ENCODE measurements at places on chromosomes 1 and 21.

- DNase-seq = no peak
Measured at GRCh38 chr21:17607684-17608083, 5.0 kb downstream of the BTG3 start.

DNA sequence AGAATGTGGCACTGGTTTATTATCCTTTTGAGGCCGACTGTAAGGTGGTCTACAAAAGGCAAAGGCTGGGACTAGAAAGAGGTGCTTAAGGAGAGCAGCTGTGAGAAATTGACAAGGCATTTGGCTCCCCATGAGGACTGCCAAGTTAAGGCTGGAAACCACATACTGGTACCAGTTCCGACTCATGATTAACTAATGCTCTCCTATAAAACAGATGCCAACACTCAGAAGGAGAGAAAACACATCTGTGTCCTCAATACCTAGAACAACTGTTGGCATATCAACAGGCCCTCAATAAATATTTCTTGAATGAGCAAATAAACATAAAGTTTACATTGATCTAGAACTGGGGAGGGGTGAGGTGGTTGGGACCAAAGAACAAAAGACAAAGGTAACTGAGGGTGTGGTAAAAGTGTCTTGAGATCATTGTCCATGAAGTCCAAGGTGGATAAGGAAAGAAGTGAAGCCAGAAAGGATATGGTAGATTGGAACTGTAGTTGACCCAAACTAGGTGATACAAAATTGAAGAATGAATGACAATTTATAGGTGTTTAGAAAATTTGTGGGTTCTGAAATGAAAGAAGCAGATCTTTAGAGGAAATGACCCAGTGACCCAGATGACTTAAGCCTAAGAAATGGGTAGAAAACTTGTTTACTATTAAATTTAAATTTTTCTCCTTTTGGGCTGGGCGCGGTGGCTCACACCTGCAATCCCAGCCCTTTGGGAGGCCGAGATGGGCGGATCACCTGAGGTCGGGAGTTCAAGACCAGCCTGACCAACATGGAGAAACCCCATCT lies 16.9 kb upstream of the MCL1 start:
- DNase-seq = peak; percentile 80

- DNase-seq = no peak
Measured at GRCh38 chr1:7331926-7332535, 439.1 kb upstream of the VAMP3 start.

DNA sequence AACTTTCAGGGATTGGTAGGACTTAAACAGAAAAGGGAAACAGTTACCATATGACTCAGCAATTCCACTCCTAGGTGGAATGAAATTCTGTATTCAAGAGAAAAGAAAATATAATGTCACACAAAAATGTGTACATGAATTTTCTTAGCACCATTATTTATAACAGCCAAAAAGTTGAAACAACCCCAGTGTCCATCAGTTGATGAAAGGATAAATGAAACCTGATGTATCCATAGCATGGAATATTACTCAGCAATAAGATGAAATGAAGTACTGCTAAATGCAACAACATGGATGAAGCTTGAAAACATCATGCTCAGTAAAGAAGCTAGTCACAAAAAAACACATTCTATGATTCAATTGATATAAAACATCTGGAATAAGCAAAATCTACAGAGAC lies 15.5 kb downstream of the EEIG2 start:
- DNase-seq = no peak

GRCh38 chr1:196684476-196684875 lies 32.6 kb downstream of the CFH start:
- DNase-seq = no peak

GRCh38 chr1:167462341-167462740 lies 56.0 kb downstream of the CD247 start:
- no peak for DNase-seq

GRCh38 chr1:173149887-173150286 lies 57.2 kb downstream of the TNFSF4 start:
- peak; percentile 45 for DNase-seq

DNA sequence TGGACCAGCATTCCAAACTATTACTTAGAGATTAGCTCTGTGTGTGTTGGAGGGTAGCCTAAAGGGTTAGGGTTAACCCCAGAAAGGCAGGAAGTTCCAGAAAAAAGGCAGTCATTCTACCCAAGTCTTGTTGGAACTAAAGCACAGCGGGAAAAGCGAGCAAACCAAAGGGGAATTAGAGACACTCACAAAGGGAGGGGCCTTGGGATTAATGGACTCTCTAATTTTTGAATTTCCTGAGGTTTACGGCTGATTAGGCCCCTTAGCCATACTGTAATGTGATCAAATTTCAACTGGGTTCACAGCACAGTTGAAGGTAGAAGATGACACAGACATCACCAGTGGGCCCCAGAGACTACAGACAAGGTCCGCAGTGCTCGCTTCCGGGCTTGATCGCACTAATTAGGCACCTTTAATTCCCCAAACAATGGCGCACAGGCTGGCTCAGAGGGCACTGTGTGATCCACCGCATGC lies 28.3 kb downstream of the CAPZB start:
- no peak for DNase-seq

- DNase-seq = peak; percentile 52
Measured at GRCh38 chr1:45097944-45098343, 85.9 kb downstream of the UROD start.

DNA sequence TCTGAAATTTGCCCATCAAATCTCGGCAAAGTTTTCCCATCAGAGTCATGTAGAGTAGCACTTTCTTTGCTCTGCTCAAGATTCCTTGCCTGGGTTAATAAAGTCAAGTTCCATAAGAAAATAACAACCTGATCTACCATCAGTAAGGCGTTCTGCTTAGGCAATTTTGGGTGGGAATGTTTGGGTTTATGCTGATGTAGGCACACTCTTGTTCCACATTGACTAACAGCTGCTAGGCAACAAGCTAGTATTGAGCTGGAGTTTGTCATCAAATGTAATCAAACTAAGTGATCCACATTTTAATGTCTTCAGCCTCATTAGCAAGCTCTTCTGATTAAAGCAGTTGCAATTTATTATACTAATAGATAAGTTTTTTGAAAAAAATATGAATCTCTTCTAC lies 12.1 kb upstream of the HMCN1 start:
- DNase-seq = no peak

- peak; percentile 63 for DNase-seq
Measured at GRCh38 chr1:158285756-158286241, 3.9 kb upstream of the CD1C start.

DNA sequence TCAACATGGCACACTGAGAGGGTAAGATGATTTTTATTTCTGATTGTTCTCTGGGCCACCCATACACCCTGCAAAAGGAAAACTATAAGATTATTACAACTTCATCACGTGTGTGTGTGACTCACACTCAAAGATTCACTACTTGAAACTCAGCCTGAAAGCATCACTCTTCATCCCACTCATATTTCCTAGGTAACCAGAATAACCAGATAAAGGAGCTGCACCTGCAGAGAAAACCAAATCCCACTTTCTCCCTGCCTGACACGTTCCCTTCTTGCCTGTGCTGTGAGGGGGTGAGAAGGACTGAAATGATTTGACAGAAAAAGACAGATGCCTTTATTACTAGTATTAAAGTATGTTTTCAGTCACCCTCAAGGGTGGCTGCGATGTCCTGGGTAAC lies 131.6 kb downstream of the TGFBR3 start:
- DNase-seq = peak; percentile 58

DNA sequence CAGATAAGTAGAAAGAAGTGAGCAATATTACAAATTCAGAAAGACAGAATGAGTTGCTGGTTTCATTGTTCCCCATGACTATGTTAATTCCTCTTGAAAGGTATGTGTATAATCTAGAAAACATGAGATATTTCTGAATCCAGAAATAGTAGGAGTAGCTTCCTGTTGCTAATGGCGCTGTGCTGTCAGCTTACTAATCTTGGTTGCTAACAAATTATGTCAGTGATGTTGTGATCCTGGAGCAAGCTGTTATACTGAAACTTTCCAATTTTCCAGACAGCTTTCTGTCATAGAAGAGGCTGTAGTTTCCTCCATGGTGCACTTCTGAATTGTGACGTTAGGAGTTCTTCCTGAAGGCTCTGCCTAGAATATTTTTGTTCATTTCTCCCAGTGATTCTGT lies 372.3 kb downstream of the USP25 start:
- no peak for DNase-seq

DNA sequence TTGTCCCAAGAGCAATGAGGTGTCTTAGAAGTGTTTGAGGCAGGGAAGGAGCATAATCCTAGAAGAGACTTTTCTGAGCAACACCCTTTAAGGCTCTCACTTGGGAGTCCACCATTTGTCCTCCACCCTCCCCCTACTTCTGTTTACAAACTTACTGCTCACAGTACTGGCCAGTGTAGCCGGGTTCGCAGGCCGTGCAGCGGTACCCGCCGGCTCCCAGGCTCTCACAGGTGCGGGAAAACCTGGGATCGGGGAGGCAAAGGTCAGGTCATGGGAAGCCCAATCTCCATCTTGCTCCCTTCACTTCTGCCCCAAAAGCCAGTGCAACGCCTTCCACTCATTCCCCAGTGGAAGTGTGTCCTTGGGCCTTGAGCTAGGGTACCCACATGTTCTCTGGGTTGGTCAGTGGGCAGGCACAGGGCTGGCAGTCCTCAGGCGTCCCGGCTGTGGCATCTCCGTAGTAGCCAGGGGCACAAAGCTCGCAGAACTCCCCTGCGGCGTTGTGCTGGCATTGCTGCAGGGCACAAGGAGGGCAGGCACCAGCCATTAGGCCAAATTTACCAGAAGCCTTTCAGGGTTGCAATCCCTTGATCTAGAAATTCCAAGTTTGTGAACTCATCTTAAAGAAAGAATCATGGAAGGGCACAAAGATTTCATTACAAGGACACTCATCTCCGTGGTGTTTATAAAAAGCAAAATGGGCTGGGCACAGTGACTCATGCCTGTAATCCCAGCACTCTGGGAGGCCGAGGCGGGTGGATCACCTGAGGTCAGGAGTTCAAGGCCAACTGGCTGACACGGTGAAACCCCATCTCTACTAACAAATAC lies 49.8 kb downstream of the LDLRAD2 start:
- peak; percentile 77 for DNase-seq

DNA sequence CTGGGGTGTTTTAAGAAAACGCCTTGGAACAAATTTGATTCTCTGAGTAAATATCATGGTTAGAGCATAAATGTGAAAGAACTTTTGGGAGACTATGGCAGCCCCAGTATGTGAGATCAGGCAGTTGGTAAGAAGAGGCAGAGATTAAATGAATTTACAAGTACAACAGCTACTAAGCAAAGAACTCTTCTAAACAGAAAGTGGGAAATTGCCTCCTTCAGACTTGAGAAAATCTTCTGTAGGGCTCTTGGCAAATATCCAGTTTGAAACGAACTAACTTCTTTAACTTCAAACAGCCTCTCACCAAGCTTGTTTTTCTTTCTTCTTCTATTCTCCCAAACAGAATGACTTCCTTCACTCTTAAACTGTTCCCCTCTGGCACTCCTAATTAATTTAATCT lies 337.7 kb downstream of the SIPA1L2 start:
- DNase-seq = no peak

DNA sequence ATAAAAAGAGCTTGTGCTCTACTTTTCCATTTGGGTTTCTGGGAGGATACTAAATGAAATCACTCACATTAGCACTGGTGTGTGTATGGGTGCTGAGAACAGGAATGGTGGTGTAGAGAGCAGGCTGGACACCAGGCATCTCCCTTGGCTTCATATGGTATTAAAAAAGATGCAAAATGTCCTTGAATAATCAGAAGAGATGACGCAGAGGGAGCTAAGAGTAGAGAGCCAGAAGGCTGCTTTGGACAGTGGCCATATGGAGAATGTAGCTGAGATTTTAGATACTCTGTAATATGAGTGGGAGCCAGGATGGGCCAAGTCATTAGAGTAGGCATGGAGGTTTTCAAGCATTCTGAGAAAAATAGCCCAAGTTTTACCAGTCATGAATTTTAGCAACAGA lies 112.3 kb upstream of the ZRANB2 start:
- DNase-seq = no peak

- DNase-seq = no peak
Measured at GRCh38 chr1:211183747-211184313, 49.9 kb upstream of the KCNH1 start.

Measured in HT1080 (cell line).